Neural progenitor cell (in vitro differentiated cells): ENCODE measurements at places on chromosomes 5 and 9.
A peak's percentile ranks its signal among the peaks of the same experiment; 100 is the strongest.

DNA sequence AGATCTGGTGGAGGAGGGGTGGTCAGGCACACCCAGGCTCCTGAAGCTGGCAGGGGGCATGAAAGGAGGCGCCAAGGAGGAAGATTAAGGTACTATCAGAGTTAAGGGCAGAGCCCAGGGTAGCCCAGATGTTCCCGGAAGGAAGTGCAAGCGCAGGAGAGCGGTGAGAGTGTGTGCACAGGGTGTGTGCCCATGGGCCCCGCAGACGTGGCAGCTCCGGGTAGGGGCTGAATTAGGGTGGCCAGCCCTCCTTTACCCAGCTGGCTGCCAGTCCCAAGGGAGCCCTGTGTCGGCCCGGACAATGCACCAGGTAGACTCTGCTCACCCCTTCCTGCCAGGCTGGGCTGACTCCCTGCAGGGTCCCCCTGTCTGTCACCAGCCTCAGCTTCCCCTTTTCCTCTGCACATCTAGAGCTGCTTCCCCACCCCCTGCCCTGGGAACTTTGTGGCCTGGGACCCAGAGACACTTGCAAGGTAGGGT lies at the start of gene SMIM33:
SMIM33 (plus strand) TSS at position 184 of the 480 bp plus-strand sequence; CDS start at position 302, 118 bp downstream.
- no peak for DNase-seq

GRCh38 chr9:69811351-69811868 lies 9.2 kb upstream of the CFAP95 start:
- no peak for DNase-seq

- peak; percentile 74 for DNase-seq
Measured at GRCh38 chr9:73200694-73201452, 49.2 kb downstream of the ANXA1 start.

DNA sequence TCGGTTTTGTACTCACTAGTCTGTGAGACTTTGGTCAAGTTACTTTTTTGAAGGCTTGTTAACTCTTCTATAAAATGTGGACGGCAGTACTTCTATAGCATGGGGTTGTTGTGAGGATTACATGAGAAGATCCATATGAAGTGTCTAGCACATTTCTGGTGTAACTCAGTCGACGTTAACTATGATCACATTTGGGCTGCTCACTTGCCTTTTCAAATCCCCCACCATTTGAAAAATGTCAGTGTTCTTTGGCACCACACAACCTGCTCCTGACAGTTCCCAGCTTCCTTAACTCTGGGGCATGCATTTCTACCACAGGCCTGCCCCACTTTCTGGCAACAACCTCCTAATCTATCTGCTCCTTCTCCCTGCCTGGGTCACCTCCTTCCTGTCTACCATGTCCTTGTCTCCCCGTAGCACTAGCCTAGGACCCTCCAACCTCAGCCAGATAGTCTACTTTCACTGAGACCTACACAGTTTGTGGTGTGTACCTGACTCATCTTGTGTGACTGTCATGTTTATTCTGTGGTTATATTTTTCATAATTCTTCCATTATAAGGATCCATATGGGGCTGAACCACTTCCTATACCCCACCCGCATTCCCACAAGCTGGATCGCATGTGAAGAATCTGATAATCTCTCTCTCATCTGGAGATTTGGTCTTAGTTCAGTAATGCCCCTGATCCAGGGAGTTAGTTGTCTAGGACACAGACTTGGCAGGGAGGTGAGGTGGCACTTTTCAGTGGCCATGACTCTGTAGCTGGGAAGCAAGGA lies 30.2 kb upstream of the BASP1 start:
- DNase-seq = no peak

- DNase-seq = no peak
Measured at GRCh38 chr9:37953775-37954437, 50.0 kb upstream of the SLC25A51 start.

GRCh38 chr5:155699385-155699784 lies 627.6 kb upstream of the SGCD start:
- DNase-seq = peak; percentile 44

- DNase-seq = no peak
Measured at GRCh38 chr9:131062969-131063368, 33.4 kb upstream of the AIF1L start.

DNA sequence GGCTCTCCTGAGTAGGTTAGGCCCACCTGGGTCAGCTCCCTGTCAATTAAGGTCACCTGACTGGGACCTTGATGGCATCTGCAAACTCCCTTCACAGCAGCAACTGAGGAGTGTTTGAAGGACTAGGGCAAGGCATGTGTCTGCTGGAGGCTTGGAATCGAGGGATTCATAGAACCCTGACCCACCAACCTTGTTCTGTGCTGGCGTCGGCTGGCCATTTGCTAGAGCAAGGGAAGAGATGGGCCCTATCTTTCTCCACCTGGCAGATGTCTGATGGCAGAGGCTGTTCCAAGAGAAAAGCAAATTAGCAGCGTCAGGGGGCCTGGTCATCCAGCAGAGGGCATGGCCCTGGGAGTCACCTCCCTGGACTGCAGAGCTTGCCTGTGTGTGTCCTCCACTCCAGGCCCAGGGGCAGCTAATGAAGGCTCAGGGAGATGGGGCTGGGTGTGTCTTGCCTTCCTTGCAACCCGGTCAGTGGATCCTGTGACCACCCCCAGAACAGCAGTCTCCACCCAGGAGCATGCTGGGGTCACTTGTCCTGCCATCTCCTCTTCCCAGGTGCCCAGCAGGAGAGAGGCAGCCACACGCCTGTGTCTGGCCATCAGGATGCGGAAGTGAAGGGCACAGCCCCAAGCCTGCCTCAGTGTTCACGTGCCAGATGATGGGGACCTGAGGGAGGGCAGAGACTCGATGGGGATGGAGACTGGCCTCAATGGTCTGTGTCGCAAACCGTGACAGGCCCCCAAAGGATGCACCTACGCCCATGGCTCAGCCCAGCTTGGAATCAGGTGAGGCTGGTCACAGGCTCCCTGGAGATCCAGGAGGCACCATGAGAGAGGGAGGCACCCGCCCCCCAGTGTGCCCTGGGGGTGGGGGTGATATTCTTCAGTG lies 53.9 kb downstream of the BARX1 start:
- DNase-seq = no peak

GRCh38 chr5:150500328-150500841 lies 7.5 kb upstream of the NDST1 start:
- DNase-seq = no peak

DNA sequence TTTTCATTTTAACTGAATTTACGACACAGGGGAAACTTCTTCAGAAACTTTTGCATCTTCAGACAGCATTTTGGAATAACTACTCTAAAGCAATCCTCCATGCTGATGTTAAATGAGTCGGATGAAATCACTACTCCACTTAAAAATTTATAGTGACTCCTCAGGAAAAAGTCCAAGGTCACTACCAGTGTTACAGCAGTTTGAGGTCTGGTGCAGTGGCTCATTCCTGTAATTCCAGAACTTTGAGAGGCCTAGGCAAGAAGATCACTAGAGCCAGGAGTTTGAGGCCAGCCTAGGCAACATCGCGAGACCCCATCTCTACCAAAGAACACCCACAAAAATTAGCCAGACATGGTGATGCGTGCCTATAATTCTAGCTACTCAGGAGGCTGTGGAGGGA lies 5.9 kb upstream of the GAS1 start:
- DNase-seq = no peak

GRCh38 chr5:58056546-58056945 lies 403.3 kb downstream of the PLK2 start:
- DNase-seq = no peak

DNA sequence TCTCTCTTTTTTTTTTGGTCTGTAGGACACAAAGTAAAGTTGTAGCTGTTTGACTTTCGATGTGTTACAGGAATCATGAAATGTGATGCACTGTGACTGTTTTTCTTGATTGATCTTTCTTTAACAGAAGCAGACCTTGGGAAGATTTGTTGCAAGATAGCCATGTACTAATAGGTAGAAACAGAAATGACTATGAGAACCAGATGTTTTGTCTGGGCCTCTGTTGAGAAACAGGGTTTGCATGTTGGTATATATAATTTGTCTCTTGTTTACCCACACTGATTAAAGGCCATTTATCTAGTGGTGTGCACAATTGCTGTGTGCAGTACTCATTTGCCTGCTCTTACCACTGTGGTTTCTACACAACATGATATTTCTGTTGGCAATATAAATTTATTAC lies 125.1 kb downstream of the HACD4 start:
- no peak for DNase-seq

GRCh38 chr5:63563008-63563917 lies 399.0 kb downstream of the HTR1A start:
- DNase-seq = no peak

- DNase-seq = no peak
Measured at GRCh38 chr5:24065779-24066178, 558.4 kb downstream of the PRDM9 start.

- no peak for DNase-seq
Measured at GRCh38 chr5:178561746-178562264, 28.4 kb downstream of the COL23A1 start.

DNA sequence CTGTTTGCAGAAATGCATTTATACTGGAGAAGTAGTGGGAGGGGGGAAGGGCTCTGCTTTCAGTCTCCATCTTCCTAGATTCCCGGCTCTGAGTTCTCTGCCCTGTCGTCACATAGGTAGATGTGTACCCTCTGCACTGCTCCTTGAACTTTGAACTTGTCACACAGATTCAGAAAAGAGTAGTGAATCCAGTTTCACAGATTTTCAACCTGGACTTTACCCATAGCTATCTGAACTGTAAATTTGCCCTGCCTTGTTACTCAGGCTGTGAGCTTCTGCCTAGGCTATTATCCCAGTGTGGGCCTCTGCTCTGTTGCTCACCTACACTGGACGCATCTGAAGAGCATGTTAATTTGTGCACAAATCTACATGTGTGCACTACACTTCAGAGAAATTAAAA lies 12.8 kb upstream of the C9orf152 start:
- no peak for DNase-seq

- peak; percentile 49 for DNase-seq
Measured at GRCh38 chr9:98923451-98924123, 20.1 kb upstream of the COL15A1 start.

DNA sequence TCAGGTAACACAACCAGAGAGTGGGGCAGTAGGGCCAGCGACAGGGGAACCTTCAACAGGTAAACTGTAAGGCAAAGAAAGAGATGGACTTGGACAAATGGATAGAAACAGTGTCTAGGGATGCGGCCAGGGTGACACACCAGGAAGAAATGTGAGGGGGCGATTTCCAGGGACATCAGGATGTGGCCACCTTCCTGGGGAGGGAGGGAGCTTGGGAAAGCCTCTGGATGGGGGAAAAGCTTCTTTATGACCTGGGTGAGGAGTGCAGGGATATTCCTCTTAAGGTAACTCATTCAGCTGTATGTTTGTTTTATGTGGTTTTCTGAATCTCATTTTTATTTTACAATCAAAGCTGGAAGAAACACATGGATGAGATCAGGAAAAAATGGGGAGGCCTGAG lies 11.9 kb upstream of the NXNL2 start:
- DNase-seq = no peak

DNA sequence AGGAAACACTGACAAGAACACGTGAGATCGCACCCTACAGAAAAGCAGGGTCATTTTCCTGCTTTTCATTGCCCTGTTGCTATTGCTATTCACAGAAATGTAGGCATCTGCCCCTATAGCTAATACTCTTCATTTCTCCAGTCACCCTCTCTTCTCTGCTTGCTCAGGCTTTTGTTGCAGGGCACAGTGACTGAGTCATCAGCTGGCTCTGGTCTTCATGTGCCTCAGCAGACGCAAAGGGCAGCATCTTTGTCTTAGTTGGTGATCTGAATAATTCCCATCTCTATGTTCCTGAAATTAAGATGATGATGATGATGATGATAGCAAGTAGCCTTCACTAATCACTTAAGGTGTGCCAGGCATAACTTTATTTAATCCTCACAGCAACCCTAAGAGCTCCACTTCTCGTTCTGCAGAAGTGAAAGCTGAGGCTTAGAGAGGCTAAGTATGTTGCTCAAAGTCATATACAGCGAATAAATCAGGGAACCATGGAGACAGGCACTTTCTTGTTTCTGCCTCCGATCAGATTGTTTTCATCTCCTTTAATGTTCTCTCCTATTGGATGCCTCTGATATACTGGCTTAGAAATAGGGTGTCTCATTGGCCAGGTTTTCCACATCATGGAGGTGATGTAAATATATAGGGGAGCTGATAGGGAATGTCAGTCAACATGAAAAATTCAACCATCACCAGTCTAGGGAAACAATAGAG lies 133.0 kb upstream of the STK32A start:
- DNase-seq = no peak

GRCh38 chr5:59685191-59685530 lies 208.4 kb downstream of the PDE4D start:
- no peak for DNase-seq

DNA sequence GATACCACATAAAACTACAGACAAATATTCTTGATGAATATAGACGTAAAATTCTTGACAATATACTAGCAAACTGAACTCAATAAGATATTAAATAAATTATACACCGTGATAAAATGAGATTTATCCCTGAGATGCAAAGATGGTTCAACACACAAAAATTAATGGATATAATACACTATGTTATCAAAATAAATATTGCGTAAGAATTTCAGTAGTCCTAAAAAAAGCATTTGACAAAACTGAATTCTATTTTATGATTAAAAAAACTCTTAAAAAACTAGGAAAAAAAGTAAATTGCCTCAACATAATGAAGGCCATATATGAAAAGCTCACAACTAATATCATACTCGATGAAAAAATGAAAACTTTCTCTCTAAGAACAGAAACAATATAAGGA lies 472.3 kb upstream of the GRIA1 start:
- DNase-seq = no peak

DNA sequence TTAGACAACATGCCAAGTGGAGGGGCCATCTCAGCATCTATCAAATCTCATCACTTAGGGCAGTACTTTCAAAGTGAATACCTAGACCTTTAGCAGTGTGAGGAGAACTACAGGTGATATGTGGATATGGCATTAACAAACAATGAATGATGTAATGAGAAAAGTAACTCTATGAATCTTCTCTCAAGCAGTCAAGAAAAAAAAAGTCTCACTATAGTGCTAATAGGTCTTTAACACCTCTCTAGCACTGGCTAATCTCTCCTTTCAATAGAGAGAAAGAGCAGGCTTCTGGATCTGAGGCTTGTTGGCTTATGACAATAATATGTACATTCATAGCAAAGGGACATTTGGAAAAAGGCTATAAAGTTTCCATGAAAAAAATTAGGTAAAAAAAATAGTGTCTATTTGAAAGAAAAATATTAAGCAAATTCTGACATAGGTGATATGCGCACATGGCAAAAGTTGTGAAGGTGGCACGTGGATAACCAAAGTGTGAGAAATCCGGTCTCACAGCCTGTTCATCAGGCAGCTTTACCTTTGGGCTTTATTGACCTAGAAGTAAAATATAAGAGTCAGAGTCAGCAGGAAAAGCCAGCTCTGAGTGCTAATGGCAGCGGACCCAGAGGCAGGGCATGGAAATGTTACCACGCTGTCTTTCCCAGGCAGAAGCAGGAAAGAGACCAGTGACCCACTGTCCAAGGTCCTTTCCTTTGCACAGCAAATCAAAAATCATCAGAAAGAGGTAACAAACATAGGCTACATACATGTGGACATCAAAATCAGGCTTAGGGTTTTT lies 203.4 kb downstream of the EFNA5 start:
- DNase-seq = no peak

DNA sequence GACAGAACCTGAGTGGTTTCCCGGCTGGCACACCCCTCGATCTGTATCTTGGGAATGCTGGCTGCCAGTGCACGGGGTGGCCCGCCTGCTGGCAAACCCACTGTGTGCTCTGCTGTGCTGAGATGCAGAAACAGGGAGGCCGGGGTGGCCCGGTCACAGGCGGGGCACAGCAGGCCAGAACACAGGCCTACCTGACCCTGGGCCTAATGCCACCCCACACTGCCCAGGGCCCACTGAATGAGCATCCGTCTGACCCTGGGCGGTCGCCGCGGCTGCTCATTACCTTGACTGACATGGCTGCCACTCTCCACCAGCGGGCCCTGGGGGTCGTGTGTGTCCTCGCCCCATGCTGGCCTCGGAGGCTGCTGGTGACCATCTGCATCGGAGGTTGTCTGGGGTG lies 14.2 kb upstream of the QSOX2 start:
- DNase-seq = no peak
